ENCODE measurements at places on chromosomes 1 and 21.

DNA sequence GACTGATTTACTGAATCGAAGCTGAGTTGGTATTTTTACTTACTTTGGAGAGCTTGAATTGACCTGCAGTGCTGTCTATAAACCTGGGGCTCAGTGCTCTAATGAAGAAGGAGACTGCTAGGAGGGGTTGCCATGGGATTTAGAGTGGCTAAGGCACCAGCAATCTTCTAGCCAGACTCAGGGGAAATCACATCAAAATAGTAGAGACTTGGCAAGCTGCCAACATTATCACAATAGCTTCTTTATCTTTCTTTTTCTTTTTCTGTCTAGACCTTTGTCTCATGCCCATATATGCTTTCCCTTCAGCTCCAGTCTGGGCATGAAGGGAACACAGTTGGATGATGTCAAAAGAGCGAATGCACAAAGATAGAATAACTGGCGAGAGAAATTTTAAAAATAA, 301.1 kb upstream of the DPYD start:
- H3K4me3 ChIP-seq: no peak overlapping the region
- no peak for DNase-seq
- H3K36me3 ChIP-seq: no peaks in the 10 kb centered on the region

- H3K27ac ChIP-seq: no peak overlapping the region
- H3K36me3 ChIP-seq: no peaks in the 10 kb centered on the region
- H3K27me3 ChIP-seq: peaks cover 100% of the 10 kb centered on the region
- H3K4me1 ChIP-seq: no peaks in the 10 kb centered on the region
- H3K4me3 ChIP-seq: no peak overlapping the region
- no peak for DNase-seq
Observed at GRCh38 chr1:18662286-18662639, 31.6 kb downstream of the PAX7 start.

DNA sequence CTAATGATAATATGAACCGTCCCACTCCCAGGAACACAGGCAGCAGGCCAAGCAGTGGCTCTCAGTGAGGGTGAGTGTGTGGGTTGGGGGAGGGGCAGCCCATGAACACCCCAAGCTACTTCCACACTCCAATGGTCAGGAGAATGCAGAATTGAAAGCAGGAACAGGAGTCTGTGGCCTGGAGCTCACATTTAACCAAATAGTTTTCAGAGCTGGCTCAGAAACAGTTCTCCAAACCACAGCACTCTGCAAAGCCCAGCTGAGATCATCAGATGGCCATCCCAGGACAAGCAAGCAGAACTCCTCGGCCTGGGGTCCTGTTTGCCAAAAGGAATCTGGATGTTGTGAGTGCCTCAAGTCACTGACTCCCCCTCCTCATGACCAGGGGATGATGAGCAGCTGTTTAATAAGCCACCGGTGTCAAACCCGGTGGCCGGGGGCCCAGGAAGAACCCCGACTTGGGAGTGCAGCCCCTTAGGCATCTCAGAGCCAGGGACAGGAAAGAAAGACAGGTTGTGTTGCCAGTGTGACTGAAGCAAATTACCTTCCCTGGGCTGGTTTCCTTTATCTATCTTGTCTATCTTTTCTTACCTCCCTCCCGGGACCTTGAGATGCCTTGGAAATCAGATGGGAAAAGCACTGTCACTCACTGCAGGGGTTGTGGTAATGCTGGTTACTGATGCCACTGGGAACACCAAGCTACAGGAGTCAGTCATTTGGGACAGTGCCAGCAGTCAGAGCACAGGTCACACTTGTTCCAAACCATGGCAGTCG, 20.4 kb downstream of the DEGS1 start:
- DNase-seq: peak; percentile 40
- H3K4me1 ChIP-seq: peaks cover 24% of the 10 kb centered on the region
- H3K27me3 ChIP-seq: no peaks in the 10 kb centered on the region
- no peak overlapping the region for H3K4me3 ChIP-seq
- H3K27ac ChIP-seq: peak overlapping the region; percentile 42

DNA sequence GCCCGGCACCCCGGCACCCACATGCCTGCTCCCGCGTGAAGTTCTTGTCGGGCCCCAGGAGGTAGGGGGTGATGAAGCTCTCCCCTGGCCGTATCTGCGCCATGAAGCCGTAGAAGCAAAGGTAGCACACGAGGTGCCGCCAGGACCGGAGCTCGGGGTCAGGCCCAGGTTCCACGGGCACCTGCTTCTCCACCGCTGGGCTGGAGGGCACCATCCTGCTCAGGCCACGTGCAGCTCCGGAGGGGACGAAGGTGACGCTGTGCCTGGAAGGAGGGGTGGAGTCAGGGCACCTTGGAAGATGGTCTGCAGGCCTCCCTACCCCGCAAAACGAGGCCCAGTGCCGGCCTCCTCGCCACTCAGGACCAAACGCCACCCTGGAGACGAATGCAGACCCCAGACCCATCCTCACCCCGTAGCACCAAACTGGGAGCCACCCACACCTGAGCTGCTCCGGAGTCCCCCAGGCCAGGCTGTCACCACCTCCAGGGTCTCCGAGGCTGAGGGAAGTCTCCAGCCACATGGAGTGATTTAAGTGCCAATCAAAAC, 4.4 kb downstream of the SLC19A1 start:
- no peaks in the 10 kb centered on the region for H3K36me3 ChIP-seq
- H3K27me3 ChIP-seq: no peaks in the 10 kb centered on the region
- peak; percentile 6 for DNase-seq
- no peak overlapping the region for H3K4me3 ChIP-seq
- H3K4me1 ChIP-seq: peaks cover 41% of the 10 kb centered on the region

DNA sequence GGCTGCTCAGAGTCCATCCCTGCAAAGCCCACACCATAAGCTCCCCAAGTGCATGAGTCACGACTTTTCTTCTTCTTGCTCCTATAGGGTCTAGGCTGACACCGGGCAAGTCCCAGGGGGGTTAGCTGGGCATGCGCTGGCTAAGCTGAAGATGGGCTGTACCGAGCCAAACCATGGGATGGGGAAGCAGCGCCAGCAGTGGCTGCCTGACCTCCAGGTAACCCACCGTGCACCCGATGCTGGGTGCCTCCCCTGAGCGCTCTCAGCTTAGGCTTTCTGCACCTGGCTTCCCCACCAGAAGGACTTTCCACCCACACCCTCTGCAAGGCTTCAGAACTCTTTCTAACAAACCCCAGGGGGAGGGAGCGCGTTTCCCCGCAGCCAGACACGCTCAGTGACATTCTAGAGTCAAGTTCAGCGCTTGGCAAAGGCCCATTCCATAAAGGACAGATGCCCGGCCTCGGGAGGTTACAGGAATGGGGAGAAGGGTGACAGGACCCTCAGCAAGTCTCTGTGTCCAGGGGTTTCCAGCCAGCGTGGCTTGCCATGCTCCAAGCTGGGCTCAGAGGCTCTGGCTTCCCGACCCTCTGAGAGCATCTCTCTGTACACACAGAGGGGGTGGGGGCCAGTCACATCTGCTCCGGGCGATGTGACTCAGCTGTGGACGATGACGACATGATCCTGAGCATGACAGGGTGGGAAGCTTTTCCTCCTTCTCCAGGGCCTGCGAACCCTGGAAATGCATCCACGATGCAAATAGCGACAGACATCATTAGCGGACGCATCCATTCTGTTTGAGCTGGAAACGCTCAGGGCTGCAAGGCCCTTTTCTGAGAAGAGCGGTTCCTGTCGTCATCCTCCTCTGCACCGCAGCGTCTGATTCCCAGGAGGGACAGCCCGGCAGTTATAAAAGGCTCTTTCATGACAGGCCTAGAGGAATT, 107.8 kb downstream of the SIK1 start:
- H3K27ac ChIP-seq: peak overlapping the region; percentile 50
- peaks cover 20% of the 10 kb centered on the region for H3K4me1 ChIP-seq
- H3K36me3 ChIP-seq: no peaks in the 10 kb centered on the region
- DNase-seq: no peak
- no peak overlapping the region for H3K4me3 ChIP-seq

DNA sequence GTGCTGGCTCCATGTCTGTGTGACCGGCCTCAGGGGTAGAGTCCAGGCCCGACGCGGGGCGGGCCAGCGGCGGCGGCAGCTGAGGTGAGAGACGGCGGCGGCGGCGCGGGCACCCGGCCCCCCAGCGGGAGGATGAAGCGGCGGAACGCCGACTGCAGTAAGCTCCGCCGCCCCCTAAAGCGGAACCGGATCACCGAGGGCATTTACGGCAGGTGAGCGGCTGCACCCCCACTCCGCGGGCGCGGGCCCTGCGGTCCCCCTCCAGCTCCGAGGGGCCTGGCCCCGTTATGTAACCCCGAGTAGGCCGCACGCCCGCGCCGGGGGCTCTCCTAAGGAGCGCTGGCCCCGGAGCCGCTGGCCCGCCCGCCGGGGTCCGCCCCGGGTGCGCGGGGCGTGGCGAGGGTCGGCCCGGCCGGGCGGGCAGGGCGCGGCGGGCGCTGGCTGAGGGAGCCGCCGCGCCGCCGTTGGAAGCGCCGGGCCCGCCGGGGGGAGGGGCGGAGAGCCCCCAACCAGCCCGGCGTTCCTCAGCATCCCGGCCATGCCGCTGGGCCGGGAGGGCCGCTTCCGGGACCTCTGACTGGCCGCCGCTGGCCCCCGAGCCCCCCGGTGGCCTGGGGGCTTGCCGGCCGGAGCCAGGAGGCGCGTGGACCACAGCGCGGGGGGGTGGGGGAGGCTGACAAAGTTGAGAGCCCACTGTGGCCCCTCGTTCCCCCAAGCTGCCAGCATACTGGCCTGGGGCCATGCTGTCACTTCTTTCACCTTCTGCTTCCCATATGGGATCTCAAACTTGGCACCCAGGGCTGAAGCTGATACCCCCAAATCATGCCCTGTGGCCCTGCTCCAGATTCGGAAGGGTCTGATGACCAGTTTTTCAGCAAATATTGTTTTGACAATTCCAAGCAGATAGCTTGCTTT, 527 bp downstream of the MACO1 start:
- peaks cover 66% of the 10 kb centered on the region for H3K4me1 ChIP-seq
- peak; percentile 17 for DNase-seq
- no peaks in the 10 kb centered on the region for H3K27me3 ChIP-seq
- H3K36me3 ChIP-seq: no peaks in the 10 kb centered on the region

GRCh38 chr1:178341261-178341956, 155.4 kb downstream of the CLEC20A start:
- DNase-seq: peak; percentile 42
- no peaks in the 10 kb centered on the region for H3K27me3 ChIP-seq
- H3K4me1 ChIP-seq: peaks cover 95% of the 10 kb centered on the region
- peak overlapping the region; percentile 86 for H3K27ac ChIP-seq

- no peak overlapping the region for H3K4me3 ChIP-seq
- H3K36me3 ChIP-seq: no peaks in the 10 kb centered on the region
- no peaks in the 10 kb centered on the region for H3K4me1 ChIP-seq
- DNase-seq: no peak
- H3K27me3 ChIP-seq: peaks cover 5% of the 10 kb centered on the region
Observed at GRCh38 chr1:153478047-153478691, 17.7 kb upstream of the S100A7 start.

- H3K4me3 ChIP-seq: no peak overlapping the region
- no peak for DNase-seq
- H3K27ac ChIP-seq: no peak overlapping the region
- H3K4me1 ChIP-seq: peaks cover 20% of the 10 kb centered on the region
Observed at GRCh38 chr1:17414022-17414421, 25.5 kb downstream of the RCC2 start.

- H3K27ac ChIP-seq: no peak overlapping the region
- no peaks in the 10 kb centered on the region for H3K36me3 ChIP-seq
- DNase-seq: no peak
- no peak overlapping the region for H3K4me3 ChIP-seq
- H3K4me1 ChIP-seq: no peaks in the 10 kb centered on the region
Observed at GRCh38 chr1:177914603-177915002, 55.3 kb downstream of the SEC16B start.

- no peaks in the 10 kb centered on the region for H3K27me3 ChIP-seq
- no peak overlapping the region for H3K4me3 ChIP-seq
- no peak overlapping the region for H3K27ac ChIP-seq
- H3K4me1 ChIP-seq: no peaks in the 10 kb centered on the region
- no peaks in the 10 kb centered on the region for H3K36me3 ChIP-seq
- DNase-seq: no peak
Observed at GRCh38 chr21:29834617-29835016, 105.2 kb downstream of the GRIK1 start.

DNA sequence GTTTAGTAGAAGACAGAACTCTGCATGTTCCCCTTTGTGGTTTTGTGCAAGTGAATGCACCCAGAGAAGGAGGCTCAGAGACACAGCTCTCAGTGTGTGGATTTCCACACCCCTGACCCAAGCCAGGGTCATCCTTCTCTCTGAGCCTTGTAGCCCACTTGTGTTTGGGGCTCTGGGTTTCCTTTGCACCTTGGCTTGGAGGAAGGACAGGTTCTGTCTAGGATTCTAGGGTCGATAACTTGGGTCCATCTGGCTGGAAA, 27.2 kb downstream of the MYOG start:
- H3K27me3 ChIP-seq: no peaks in the 10 kb centered on the region
- H3K36me3 ChIP-seq: peaks cover 5% of the 10 kb centered on the region
- no peak for DNase-seq
- H3K4me3 ChIP-seq: no peak overlapping the region
- H3K27ac ChIP-seq: no peak overlapping the region
- peaks cover 13% of the 10 kb centered on the region for H3K4me1 ChIP-seq

DNA sequence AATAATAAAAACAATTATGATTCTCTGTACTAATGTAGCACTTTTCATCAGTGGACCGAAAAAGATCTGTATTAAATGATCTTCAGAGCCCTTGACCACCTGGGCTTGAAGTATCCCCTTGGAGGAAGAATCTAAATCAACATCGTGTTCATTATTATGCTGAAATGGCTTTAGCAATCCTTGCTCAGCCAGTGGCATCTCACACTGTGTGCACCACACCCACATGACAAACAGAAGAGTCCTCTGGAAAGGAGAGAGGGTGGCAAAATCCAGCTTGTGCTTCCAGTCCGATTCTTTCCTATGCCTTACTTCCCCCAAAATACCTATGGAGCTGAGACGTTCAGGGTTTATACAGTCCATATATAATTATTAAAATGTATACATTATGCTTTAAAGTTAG, 318.5 kb upstream of the RUNX1 start:
- H3K27ac ChIP-seq: peak overlapping the region; percentile 72
- no peaks in the 10 kb centered on the region for H3K36me3 ChIP-seq
- H3K27me3 ChIP-seq: peaks cover 7% of the 10 kb centered on the region
- no peaks in the 10 kb centered on the region for H3K4me1 ChIP-seq
- DNase-seq: no peak

DNA sequence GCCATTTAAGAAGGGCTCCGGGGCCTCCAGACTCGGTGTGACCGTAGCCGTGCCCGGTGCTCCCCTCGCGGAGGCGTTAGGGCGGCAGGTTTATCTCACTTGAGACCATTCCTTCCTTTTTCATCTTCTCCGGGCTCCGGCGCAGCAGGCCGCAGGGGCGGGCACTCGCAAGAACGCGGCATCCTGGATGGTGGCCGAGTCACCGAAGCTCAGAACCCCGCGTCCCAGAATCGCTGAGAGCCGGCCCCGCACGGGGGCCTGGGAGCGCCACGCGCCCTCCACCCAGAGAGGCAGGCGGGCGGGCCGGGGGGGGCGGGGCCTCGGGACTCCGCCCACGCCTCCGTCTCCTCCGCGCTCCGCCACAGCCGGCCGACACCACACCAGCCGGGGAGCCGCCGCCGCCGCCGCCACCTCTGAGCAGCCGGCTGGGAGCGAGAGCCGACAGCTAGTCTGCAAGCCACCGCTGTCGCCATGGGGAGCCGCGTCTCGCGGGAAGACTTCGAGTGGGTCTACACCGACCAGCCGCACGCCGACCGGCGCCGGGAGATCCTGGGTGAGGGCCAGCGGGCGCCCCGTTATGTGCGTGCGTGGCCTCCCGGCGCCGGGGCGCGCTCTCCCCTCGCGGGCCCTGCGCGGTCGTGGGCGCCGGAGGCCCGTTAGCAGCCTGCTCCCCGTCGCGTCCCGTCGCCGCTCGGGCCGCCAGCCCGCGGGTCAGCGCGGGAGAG, at the start of gene DEGS1:
DEGS1 (plus strand) TSS at position 375 of the 725 bp plus-strand sequence; CDS start at position 472, 97 bp downstream.
- H3K27me3 ChIP-seq: no peaks in the 10 kb centered on the region
- peak; percentile 83 for DNase-seq
- peaks cover 47% of the 10 kb centered on the region for H3K4me1 ChIP-seq
- peak within 1 kb of the TSS; percentile 98 for H3K4me3 ChIP-seq

GRCh38 chr21:34989337-34990151, 59.6 kb downstream of the RUNX1 start:
- no peak overlapping the region for H3K4me3 ChIP-seq
- H3K4me1 ChIP-seq: no peaks in the 10 kb centered on the region
- H3K27ac ChIP-seq: no peak overlapping the region
- H3K27me3 ChIP-seq: peaks cover 64% of the 10 kb centered on the region
